ENCODE measurements at places on chromosomes 4 and X.

- no peak for DNase-seq
Observed at GRCh38 chr4:113725963-113726362, 35.6 kb downstream of the CAMK2D start.

- DNase-seq: no peak
Observed at GRCh38 chrX:72676465-72676864, 37.6 kb downstream of the PHKA1 start.

DNA sequence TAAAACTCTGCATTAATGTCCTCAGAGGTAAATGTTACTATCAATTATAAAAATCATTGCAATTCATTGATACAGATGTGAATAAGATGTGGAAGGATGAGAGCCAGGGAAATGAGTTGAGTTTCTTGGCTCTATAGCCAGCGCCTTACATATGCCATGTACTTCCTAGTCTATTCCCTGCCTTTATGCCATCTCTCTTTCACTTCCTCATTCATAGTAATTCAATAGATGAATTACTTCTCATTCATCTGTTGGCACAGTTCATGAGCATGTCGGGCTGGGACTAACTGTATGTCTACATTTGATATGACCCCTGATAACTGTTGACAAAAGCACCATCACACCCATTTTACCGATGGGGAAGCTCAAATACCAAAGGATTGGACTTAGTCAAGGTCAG, 55.7 kb downstream of the LNX1 start:
- DNase-seq: no peak

DNA sequence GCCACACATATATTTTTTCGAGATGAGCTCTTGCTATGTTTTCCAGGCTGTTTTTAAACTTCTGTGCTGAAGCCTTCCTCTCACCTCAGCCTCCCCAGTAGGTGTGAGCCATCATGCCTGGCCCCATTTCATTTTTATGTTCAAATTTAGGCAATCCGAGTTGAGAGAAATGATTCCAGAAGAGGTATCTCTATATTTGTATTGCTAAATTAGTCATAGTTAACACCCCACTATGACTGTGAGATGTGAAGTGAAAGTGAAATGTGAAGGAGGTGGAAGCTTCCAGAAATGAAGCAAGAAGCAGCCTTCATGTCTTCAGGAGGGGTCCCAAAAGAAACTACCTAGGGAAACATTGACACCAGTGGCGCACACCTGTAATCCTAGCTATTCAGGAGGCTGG, 17.7 kb downstream of the APELA start:
- no peak for DNase-seq

DNA sequence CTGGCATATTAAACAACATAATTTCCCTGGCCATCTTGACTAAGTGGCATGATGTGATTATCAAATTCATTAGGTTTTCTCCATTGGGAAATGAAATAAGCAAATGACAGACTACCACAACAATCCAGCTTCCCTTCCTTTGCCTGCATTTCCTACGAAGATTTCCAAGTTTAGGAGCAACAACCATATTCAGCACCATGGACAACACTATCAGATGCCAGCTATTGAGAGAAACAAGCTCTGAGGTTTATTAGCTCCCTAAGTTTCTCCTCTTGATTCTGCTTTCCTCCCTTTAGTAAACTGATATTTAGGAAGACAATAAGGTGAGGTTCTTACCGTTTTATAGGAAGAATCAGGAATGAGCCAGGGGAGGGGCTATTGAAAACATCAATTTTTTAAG, 36.2 kb downstream of the DCX start:
- DNase-seq: no peak

DNA sequence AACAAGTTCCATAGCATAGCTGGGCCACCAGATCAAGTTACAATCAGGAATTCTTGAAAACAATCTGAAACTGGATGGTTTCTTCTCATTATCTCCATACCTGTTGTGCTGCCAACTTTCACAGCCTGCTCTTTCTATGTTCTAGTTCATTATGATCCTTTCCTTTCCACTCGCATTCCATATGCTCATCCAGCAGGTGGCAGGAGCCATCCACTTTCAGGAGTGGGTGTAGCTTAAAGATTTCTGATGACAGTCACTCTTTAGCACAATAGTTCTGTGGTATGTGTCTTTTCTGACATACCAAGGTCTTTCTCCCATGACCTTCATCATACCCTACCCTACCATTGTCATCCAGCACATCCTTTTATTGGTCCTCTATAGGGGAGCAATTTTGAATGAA, 46.4 kb downstream of the PAGE2 start:
- no peak for DNase-seq

DNA sequence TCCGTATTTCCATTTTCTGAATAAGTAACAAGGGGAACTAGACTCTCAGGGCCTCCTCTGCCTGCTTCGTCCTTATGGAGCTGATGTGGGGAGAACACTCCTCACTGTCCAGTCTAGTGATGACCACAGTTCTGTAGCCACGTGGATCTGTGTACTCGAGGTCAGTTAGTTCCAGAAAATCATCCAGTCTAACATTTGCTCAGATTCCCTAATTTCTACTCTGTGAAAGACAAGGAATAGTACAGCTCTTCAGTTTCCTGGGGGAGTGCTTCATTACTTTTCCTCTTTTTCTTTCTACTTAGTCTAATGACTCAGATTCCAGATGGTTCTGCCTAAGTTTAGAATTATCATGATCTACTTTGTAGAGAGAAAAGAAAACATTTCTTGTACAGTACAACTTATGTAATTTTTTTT, 82.6 kb downstream of the SORBS2 start:
- DNase-seq: no peak

DNA sequence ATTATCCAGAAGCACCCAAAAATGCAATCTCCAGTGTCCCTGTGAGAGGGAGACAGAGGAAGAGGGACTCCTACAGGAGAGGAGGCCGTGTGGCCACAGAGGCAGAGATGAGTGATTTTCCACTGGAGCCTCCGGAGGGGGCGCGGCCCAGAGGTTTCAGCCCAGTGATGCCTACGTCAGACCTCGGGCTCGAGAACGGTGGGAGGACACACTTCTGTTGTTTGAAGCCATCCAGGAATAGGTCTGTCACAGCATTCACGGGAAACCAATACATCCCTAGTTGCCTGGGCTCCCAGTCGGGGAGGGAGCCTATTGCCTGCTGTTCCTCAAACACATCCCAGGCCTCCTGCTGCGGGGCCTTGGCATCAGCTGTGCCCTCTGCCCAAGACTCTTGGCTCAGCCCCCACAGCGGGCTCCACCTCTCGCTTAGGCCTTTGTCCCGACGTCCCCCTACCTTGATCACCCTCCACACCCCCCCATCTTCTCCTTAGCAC, 39.2 kb upstream of the HMX1 start:
- DNase-seq: no peak

DNA sequence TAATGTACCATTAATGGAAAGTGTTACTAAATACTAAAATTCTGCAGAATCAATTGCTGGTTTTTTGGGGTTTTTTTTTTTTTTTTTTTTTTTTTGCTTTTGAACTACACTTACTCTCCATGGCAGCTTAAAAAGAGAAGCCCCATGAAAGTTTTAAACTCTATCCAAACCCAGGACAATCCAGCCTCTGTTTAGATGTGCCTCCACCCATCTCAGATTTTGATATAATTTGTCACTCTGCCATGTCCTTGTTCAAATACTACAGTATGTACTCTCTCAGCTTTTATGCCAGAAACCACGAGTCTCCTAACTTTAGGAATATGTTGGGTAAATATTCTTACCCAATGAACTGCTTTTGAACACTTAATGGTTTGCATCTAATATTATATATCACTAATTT, 84.2 kb downstream of the COL25A1 start:
- no peak for DNase-seq

DNA sequence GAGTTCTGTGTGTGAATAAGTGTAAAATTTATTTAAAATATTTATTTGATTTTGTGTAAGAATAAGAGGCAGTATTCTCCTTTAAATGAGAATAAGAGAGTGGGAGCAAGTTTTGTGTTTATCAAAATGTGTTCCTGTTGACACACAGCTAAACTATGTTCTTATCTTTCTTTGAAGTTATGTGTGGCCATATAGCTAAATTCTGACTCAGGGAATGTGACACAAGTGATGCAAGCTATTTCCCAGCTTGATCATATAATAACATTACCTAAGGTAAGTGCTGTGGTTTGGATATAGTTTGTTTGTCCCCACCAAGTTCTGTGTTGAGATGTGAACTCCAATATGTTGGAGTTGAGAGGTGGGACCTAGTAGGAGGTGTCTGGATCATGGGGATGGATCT, 740.0 kb upstream of the IGFBP7 start:
- DNase-seq: no peak

DNA sequence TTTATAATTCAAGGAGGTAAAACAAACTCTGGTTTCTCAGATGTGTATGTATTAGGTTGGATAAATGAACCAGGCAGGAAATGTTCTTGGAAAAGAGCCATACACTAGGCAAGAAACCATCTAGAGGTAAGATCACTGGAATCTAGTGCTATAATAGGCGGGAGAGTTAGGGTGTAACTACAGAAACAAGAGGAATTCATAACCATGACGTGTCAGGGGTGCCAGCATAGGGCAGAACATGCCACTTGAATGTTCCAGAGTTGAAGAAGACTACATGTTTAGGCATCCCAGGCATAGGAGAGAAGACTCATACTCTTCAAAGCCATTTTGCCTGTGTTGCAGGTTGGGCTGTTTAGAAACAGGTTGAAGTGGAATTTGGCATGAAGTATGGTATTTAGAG, 198.7 kb downstream of the CCNG2 start:
- no peak for DNase-seq

GRCh38 chrX:113260474-113260873, 419.8 kb upstream of the AMOT start:
- no peak for DNase-seq

- no peak for DNase-seq
Observed at GRCh38 chrX:154323537-154323936, 27.9 kb downstream of the TKTL1 start.

- DNase-seq: no peak
Observed at GRCh38 chr4:59904331-59904730, 1295.8 kb upstream of the ADGRL3 start.

DNA sequence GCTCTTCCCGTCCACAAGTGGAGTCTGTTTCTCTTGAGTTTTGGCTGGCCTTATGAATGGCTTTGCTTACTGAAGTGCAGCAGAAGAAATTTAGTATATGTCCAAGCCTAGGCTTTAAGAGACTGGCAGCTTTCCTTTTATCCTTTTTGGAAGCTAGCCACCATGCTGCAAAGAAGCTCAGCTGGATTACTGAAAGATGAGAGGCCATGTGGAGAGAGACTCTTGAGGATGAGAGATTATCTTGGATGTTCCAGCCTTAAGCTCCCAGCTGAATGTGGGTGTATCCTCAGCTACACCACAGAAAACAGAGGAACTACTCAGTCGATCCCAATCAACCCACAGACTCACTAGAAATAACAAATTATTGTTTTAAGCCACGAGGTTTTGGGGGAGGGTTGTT, 12.5 kb downstream of the CCNG2 start:
- DNase-seq: no peak

DNA sequence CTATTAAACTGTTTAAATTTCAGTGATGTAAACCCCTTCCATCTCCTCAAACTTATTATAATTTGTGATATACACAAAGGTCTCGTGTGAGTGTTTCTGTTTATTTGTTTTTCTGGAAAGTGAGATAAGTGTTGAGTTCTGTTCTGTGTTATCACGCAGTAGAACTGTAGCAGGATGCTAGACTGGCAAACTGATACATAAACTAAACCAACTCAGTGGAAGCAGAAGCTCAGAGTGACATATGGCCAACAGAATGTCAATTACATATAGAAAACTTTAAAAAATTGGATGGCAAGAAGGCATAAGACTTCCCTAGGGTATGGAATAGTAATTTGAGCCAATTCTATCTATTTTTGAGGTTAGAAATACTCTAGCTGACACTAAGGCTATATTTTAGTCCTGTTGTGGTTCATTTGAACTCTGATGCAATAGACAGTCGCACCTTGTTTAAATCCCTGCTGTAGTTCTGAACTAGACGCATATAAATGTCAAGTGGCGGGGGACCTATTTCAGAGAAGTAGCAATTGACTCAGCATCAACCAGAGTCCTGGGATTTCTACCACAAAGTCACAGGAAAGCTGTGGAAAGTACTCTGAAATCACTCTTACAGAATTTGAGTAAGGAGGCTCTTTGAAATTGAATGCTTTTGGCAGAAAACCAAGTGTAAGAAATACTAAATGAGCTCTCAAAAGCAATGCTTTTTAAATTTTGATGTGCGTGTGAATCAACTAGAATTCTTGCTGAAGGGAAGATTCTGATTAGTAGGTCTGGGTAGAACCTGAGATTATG, 294.4 kb downstream of the INPP4B start:
- no peak for DNase-seq

GRCh38 chr4:30605616-30606190, 114.5 kb upstream of the PCDH7 start:
- no peak for DNase-seq

- DNase-seq: no peak
Observed at GRCh38 chrX:9677098-9677739, 88.4 kb downstream of the GPR143 start.

- DNase-seq: no peak
Observed at GRCh38 chr4:79164907-79165610, 160.8 kb downstream of the NAA11 start.
